Muscle of arm (tissue), 14 donors: ENCODE measurements at places on chromosomes 16 and 17.

DNA sequence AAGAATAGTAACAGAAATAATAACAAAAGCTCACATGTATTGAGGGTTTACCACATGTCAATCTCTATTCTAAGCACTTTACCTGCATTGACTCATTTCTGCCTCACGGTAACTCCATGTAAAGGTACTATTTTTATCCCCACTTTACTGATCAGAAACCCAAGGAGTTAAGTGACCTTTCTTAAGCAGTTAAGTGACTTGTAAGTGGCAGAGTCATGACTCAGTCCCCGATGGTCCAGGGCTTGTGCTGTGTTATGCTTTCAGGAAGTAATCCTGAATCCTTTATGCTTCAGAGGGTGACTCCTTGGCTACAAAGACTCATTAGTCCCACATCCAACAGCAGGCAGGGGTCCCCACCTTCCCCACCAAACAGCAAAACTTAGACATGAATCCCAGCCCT lies 66.5 kb downstream of the MRM1 start:
- DNase-seq, result no peak

DNA sequence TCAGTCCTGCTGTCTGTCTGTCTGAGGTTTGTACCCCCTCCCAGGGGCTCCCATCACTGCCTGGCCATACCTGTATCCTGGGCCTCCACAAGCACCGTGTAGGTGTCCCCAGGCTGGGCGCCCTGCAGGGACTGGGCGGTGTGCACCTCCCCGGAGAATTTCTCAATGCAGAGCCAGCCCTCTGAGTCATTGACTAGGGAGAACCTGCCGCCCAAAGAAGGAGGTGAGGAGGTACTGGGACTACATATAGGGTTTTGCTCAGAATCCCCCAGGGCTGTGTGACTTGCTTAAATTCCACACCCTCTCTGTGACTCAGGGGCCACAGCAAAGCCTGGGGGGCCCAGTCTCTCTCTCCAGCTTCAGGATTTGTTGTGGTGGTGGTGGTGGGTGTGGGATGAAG lies 7.6 kb downstream of the CDH16 start:
- no peak for DNase-seq

GRCh38 chr17:20706751-20707373 lies 127.3 kb downstream of the CDRT15L2 start:
- no peak for DNase-seq

DNA sequence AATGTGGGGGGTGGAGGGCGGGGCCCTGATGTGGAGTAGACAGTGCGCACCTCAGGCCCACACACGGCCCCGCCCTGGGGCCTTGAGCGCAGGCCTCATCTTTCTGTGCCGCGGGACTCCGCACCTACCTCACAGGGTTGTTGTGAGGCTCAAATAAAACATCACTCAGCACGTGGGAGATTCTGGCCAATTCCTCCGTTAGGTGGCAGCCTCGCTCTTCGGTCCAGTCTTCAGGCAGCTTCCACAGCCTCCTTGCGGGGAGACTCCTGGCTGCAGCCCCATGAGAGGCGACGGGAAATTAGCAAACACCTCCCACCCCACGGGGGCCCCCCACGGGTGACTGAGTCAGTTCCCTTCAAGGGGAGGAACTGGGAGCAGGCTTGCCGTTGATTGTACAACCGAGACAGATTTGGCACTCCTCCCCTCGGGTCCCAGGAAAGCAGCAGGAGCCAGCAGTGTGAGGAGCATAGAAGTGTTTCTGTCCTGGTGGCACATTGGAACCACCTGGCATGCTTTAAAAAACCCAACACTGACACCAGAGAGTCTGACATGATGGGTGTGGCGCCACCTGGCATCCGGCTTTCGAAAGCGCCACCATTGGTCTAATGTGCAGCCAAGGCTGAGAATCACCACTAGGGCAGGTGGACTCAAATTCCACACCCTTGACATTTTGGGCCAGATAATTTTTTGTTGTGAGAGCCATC lies 7.6 kb downstream of the MRM1 start:
- peak; percentile 44 for DNase-seq

- DNase-seq, result no peak
Measured at GRCh38 chr17:42472709-42473521, 14.2 kb downstream of the ATP6V0A1 start.

- no peak for DNase-seq
Measured at GRCh38 chr17:14748036-14748710, 447.3 kb downstream of the HS3ST3B1 start.

DNA sequence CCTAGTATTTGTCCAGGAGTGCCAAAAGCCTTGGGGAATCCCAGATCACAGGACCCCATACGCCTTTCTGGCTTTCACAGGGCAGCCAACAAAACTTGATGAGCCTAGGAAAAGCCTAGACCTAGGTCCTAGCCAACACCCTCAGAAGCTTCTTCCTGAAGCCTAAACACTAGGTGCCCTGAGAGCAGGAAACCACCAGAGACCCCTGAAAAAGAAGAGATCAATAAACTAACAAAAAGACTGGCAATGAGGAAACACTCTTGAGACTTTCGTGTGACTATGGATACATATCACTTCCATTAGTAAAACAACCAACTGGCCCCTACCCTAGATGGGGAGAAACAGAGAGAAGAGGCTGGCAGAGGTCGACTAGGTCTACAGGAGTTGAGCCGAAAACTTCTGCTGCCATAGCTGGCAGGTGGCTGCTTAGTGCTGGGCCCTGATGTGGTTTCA lies 1.2 kb downstream of the ORMDL3 start:
- DNase-seq, result no peak

DNA sequence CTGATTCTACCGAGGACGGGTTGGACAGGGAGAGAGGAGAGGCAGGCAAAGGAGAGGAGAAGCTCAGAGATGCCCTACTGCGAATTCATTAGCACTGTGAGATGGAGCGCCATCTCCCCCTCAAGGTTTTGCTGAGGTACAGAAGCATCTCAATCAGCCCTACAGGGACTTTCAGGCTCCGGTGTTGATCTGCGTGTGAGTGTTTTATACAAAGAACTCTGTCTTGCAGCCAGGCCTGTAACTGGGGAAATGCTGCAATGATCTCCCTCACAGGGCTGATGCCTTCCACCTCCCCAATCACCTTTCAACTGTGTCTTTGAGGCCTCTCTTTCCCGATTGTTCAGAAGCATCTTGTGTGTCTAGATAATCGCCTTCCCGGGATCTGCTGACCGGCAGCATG lies 74.8 kb downstream of the IRX6 start:
- DNase-seq, result no peak

GRCh38 chr17:44385287-44386181 lies 3.9 kb downstream of the ITGA2B start:
- peak; percentile 75 for DNase-seq

DNA sequence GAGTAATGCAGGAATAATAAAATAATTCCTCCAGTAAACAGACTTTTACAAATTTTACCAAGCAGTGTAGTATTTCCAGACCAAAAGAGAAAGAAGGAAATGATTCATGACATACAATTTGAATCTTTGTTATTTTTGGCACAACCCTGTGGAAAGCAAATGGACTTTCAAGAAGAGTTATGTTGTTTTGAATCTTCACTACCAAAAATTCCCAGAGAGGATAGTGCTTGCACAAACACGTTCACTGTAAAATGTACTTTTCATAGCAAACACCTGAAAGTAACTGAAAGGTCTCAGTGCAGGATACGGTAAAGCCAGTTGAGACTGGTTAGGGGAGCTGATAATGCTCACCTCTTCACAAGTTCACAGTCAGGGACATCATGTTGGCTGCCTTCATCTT lies 107.1 kb downstream of the USP22 start:
- no peak for DNase-seq

- no peak for DNase-seq
Measured at GRCh38 chr17:64020056-64020766, at the start of gene ICAM2. TSS of gene ICAM2 (minus strand) at chr17:64020633. CDS start at chr17:64006691, 13,942 bp downstream.
